Left colon (tissue), 2 donors: ENCODE measurements at places on chromosomes 11 and 22.

GRCh38 chr11:32081129-32081641, 9.7 kb upstream of the RCN1 start:
- no peak for DNase-seq

GRCh38 chr11:116787436-116787785, 412 bp downstream of the ZPR1 start:
- DNase-seq: no peak

DNA sequence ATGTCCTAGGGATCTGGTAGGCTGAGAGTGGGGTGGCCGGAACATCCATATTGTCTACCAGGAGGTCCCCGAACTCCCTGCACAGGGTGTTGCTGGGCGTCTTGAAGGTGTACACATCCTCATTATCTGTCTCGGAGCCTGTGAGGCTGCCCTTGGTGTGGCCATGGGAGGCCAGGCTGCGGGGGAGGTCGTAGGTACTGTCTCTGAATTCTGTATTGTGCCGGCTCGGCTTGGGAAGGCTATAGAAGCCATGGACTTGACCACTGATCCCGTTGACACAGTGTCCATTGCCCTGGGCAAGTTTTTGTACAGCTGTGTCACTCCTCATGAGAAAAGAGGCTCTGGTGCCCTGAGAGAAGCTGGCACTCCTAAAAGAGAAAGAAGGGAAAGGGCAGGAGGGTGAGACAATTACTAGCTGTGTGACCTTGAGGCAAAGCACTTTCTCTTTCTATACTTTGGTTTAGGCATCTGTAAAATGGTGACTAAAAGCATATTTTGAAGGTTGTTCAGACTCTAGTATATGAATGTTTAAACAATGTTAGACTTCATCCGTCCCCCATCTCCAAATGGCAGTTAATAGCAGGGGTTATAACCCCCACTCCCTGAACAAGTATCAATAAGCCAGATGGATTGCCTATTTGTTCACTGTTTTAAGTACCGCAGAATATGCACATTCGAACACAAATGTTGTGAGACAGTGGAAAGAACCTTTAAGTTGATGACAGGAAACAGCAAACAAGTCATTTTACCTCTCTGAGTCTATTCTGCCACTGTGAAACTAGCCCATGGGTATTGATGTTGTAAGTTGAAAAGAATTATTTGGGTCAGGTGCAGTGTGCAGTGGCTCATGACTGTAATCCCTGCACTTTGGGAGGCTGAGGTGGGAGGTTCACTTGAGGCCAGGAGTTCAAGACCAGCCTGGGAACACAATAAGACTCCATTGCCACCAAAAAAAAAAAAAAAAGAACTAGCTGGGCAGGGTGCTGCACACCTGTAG, 38.3 kb downstream of the USP35 start:
- no peak for DNase-seq

- no peak for DNase-seq
Measured at GRCh38 chr11:14742849-14743559, 99.4 kb downstream of the PDE3B start.

- no peak for DNase-seq
Measured at GRCh38 chr22:19610518-19611253, 86.5 kb upstream of the CLDN5 start.

DNA sequence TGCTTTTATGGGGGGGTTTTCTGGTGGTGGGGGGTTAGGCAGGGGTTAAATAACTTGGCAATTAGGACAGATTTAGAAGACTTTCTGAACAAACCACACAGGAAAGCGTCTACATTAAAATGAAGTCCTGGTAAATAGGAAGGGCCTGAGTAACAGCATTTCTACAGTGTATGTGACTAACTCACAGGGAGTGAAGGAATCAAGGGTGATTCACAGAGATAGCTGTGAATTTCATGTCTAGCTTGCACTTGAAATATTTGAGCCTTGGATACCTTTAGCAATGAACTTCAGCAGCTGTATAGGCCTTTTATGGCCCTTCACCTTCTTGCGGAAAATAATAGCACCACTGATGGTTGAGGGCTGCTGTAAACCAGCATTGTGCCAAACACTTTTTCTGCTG, 26.1 kb upstream of the LDHA start:
- no peak for DNase-seq

GRCh38 chr22:20520093-20520511, 12.7 kb downstream of the MED15 start:
- no peak for DNase-seq

DNA sequence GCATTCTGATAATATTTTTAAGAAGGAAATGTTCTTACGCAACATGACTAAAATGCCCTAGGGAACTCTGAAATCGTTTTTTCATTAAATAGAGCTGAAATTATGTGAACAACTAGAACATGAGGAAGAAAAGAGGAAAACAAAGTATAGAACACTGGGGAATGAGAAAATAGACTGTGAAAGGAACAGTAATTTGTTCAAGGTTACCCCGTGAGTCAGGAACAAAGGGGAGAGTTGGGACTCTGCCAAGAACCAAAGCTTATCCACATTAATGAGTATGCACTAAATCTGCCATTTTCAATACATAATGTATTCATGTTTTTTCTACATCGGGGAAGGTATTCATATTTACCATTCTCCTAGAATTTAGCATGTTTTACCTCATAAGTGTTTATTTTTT, 961.8 kb upstream of the CCDC90B start:
- DNase-seq: no peak

DNA sequence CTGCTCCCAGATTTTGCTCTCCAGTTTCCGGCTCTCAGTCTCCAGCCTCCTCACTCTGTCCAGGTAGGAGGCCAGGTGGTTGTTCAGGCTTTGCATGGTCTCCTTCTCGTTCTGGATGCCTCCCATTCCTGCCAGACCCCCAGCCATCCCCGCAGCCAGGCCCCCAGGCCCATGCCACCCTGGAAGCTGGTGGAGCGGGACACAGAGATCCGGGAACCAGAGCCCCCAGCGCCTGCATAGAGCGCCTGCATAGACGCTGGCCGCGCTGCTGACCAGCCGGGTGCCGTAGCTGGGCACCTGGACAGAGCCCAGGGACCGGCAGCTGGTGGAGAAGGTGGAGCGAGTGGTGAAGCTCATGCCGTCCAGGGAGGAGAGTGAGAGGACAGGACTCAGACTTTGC, 82.7 kb upstream of the LDLRAD3 start:
- no peak for DNase-seq

GRCh38 chr11:14413307-14414069, 54.5 kb upstream of the RRAS2 start:
- no peak for DNase-seq

- no peak for DNase-seq
Measured at GRCh38 chr11:128904656-128905344, 13.6 kb downstream of the KCNJ5 start.

DNA sequence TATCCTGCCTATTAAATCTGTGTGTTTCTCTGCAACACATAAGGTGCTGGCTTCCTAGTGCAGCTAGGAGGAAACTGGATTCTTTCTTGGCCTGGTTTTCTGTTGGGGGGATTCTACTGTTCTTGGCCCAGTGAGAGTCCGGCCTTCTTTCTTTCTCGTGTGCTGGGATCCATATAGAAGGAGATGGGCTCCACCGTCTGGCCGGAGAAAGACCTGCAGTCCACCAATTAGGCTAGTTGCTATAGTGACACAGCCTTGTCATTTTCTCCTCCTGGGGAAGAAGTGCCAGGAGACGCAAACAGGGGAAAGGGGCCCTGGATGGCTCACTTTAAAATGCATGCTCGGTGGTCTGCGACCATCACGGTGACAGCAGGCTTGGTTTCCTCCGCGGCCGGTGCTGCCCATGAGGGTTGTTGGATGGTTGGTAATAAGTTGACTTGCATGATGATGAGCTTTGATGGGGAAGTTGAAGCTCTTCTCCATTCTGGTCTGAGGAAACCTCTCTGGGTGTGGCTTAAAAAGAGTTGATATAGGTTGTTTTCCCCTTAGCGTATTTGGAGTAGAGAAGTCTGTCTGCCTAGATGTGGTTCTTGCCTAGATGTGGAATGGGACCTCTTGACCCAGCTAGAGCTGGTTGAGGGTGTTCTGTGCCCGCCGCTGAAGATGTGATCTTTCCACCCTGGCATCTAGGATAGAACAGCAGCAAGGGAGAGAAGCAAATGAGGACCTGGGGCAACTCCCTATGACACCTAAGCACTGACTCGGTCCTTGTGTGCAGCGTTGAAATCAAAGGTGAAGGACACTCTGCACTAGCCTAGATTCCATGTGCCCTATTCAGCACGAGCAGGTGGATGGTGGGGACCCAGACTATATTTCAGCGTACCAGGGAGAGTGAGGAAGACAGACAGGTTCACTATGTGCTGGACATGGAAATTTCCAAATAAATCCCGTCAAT, 1335.0 kb downstream of the BRD1 start:
- DNase-seq: peak; percentile 67

- DNase-seq: no peak
Measured at GRCh38 chr11:47577460-47578041, 1.2 kb downstream of the KBTBD4 start.

DNA sequence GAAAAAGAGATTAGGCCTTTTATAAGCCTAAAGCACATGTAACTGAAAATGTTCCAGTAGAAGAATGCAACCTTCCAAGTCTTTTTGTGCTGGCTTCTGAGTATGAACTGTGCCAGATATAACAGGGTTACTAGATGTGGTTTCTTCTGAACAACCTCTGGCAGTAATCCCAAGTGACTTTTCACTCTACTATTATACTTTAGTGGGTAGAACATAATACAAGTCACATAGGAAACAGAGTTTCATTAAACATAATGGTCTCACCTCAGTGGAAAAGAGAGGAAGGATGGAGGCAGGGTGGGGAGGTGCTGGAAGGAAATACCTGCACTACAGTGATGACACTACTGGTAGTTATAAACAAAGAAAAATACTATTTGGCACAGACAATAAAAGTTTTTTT, 81.3 kb downstream of the PHF21A start:
- DNase-seq: no peak

GRCh38 chr22:37777122-37777687, 30.5 kb upstream of the GCAT start:
- peak; percentile 53 for DNase-seq

GRCh38 chr11:18736590-18737148, 10.7 kb upstream of the IGSF22 start:
- no peak for DNase-seq

DNA sequence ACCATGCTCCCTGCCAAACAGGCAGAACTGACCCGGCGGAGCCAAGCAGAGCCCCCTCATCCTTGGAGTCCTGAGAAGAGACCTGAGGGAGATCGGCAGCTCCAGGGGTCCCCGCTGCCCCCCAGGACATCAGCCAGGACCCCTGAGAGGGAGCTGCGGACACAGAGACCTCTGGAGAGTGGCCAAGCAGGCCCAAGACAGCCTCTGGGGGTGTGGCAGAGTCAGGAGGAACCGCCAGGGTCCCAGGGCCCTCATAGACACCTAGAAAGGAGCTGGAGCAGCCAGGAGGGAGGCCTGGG, 37.5 kb downstream of the TRIOBP start:
- DNase-seq: no peak

- DNase-seq: no peak
Measured at GRCh38 chr11:133072378-133072777, 459.9 kb downstream of the OPCML start.

GRCh38 chr11:126633330-126633729, 277.8 kb downstream of the ST3GAL4 start:
- no peak for DNase-seq

DNA sequence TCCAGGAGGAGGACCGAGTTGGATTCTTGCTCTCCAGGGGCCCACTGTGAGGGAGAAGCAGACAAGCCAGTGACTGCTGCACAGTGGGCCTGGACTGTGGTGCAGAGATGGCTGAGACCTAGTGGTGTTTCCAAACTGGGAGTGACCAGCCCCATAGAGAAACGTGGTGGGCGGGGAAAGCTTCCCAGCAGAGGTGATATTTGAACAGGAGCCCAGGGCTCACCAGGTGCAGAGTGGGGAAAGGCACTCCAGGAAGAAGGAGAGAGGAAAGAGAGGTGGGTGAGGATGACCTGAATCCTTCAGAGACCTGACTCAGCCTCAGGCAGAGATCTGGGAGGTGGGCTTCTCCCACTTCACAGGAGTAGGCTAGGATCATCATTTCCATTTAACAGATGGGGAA, 52.1 kb upstream of the RASD2 start:
- DNase-seq: peak; percentile 28

DNA sequence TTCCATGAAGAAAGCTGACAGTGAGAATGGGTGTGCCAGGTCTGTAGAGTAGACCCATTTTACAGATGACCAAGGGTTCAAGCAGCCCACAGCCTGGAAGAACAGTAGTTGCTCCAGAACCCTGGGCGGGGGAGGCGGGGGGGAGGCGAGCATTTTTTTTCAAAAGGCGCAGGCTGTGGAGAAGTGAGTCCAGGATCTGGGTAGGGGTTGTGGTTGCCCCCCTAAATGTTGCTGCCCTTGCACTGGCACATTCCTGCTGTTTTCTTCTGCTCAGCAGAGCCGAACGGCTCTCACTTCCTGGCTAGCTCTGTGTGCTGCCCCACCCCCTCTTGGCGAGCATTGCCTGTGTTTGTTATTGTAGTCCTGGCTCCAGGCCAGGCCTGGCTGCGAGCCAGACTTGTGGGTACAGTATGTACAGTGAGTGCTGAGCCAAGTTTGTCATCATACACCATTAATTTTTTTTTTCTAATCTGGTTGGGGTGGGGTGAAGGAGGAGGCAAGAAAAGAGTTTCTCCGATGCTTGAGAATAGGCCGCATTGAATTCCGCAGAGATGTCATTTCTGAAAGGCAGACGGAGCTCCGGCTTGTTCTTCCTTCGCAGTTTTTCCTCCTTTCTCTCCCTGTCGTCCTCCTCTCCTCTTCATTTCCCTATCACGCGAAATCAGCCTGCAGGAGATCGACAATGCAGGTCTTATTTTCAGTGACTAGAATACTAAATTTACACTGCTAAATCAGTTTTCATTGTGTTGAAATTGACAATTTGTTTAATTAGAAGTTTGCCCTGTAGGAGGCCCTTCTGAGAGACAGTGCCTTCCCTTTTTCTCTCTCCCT, 100.5 kb downstream of the ZBTB16 start:
- peak; percentile 98 for DNase-seq

DNA sequence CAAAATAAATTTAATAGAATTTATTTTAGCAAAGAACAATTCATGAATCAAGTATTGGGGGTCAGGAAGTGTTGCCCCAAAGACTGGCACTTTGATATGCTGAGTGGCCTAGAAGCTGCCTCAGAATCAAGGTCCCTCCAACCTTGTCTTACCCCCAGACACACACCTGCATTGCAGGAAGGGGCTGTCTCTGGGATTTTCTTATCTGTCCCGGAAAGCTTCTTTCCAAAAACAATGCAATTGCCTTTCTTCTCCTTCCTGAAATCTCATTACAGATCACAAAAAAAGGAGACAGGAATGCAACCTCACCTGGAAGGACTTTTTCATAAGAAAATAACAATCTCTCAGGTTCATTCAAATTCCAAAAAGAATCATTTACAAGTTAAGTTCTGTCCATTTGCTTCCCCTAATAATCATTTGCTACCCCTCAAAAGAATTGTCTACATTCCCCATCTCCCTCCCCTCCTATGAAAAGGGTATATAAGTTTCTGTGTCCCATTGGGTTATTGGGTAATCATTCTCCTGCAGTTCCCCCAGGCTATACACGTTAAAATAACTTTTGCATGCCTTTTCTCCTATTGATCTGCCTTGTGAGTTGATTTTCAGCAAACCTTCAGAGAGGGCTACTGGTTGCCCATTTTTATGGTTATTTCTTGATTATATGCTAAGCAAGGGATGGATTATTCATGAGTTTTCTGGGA, 21.3 kb downstream of the OR10A6 start:
- no peak for DNase-seq

- DNase-seq: no peak
Measured at GRCh38 chr11:99505316-99505715, 484.6 kb downstream of the CNTN5 start.

GRCh38 chr11:6682591-6682935, 577 bp downstream of the MRPL17 start:
- no peak for DNase-seq
